Psoas muscle (tissue), 8 donors: ENCODE measurements at places on chromosomes 1 and 21. TPM values are rescaled to one million over a fixed set of nuclear protein-coding genes. Genes with fewer than 3 reads are reported as not detected.

DNA sequence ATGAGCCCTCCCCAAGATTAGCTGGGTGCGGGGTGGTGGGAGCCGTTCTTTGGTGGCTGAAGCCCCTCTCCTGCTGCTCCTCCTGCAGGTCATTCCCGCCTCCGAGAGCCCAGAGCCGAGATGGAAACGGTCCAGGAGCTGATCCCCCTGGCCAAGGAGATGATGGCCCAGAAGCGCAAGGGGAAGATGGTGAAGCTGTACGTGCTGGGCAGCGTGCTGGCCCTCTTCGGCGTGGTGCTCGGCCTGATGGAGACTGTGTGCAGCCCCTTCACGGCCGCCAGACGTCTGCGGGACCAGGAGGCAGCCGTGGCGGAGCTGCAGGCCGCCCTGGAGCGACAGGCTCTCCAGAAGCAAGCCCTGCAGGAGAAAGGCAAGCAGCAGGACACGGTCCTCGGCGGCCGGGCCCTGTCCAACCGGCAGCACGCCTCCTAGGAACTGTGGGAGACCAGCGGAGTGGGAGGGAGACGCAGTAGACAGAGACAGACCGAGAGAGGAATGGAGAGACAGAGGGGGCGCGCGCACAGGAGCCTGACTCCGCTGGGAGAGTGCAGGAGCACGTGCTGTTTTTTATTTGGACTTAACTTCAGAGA is 448 bp downstream of the G0S2 start:
- no peak for DNase-seq

- DNase-seq: no peak
Measured at GRCh38 chr1:108193333-108193732, 6.8 kb downstream of the SLC25A24 start.

GRCh38 chr1:201359873-201360210 is 17.6 kb downstream of the TNNT2 start:
- DNase-seq: peak; percentile 23

DNA sequence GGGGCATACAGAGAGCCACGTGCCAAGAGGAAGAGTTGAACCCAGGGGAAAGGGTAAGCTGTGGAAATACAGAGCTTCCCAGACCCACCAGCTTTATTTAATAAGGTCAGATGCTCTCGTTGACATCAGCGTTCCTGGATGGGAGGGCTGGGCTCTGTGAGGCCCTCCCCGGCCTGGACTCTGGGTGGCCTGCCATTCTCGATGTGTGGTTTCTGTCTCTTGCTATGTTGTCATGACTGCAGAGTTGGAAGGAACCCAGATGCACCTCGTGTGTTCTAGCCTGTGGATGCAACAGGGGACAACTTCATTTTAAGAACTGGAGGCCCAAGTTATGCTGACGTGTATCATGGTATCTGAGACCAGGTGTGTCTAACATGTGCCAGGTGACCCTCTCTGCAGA is 101.7 kb downstream of the PCBP3 start:
- no peak for DNase-seq

RGS13 gene
- total RNA-seq: 0.11 TPM
